ENCODE measurements at places on chromosomes 2 and 18. TPM values are rescaled to one million over a fixed set of nuclear protein-coding genes. Genes with fewer than 3 reads are reported as not detected.

GRCh38 chr2:71281950-71282349, 49.6 kb upstream of the ZNF638 start:
- H3K36me3 ChIP-seq, result no peaks in the 10 kb centered on the region
- H3K4me3 ChIP-seq, result no peak overlapping the region
- peaks cover 7% of the 10 kb centered on the region for H3K27me3 ChIP-seq
- peaks cover 40% of the 10 kb centered on the region for H3K4me1 ChIP-seq

DNA sequence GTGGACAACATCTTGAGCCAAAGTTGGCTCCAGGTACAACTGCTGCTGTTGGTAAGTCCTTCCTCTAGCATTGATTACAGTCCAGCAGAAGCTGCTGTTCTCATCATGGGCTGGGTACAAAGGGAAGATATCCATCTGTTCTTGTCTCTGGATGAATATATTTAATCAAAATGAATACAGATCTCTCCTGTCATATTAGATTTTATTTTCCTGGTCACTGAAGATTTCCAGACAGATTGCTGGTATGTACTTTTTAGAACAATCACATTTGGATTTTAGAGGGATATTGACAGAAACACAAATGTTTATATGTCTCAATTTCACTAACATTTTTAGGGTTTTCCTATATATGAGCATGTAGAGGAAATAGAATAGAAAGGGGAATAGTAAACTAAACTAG, 155.4 kb upstream of the FHL2 start:
- H3K27ac ChIP-seq, result no peak overlapping the region
- no peaks in the 10 kb centered on the region for H3K4me1 ChIP-seq
- no peak for DNase-seq

ANKRD30BL gene
- total RNA-seq, result 0.62 TPM

GRCh38 chr2:190514676-190515075, 19.8 kb downstream of the NEMP2 start:
- no peaks in the 10 kb centered on the region for H3K36me3 ChIP-seq
- no peaks in the 10 kb centered on the region for H3K27me3 ChIP-seq
- H3K4me3 ChIP-seq, result no peak overlapping the region
- no peaks in the 10 kb centered on the region for H3K4me1 ChIP-seq

IL1RL2 gene
- not detected for total RNA-seq
